ENCODE measurements at places on chromosomes 6 and 20.

- peaks cover 13% of the 10 kb centered on the region for H3K4me1 ChIP-seq
- no peaks in the 10 kb centered on the region for H3K36me3 ChIP-seq
- H3K27me3 ChIP-seq = no peaks in the 10 kb centered on the region
- no peak overlapping the region for H3K27ac ChIP-seq
Observed at GRCh38 chr20:1295276-1295930, 29.3 kb downstream of the SNPH start.

DNA sequence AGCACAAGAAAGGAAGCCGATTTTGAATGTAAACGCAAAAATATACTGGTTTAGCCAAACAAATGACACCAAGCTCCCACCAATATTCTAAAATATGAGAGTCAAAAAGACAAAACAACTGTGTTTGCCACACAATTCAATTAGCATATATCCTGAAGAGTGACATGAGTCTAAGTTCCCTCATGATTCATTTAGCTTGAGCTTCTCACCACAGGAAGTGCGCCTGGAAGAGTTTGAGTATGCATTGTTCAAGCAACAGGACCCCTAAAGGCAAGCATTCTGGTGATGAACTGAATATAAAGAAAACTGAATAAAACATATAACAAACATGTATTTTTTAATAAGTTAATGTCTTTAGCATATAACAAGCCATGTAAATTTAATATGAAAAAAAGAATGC lies 115.2 kb upstream of the RUNX2 start:
- H3K4me1 ChIP-seq = peaks cover 17% of the 10 kb centered on the region
- no peaks in the 10 kb centered on the region for H3K27me3 ChIP-seq
- H3K4me3 ChIP-seq = no peak overlapping the region
- peaks cover 28% of the 10 kb centered on the region for H3K36me3 ChIP-seq

DNA sequence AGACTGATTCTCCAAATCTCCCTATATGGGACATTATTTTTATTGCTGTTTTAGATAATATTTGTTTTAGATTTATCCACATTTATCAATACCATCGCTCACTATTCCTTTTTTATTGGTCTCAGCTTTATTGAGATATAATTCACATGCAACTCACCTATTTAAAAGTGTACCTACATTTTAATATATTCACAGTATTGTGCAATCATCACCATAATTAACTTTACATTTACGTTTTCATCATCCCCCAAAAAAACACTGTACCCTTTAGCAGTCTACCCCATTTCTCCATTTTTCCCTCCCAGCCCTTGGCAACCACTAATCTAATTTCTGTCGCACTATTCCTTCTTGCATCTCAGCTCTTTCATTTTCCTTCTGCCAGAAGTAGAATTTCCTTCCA lies 110.8 kb upstream of the HDAC2 start:
- no peaks in the 10 kb centered on the region for H3K36me3 ChIP-seq
- no peak overlapping the region for H3K4me3 ChIP-seq
- H3K27me3 ChIP-seq = peaks cover 12% of the 10 kb centered on the region
- no peak overlapping the region for H3K27ac ChIP-seq
- no peaks in the 10 kb centered on the region for H3K4me1 ChIP-seq
- no peak for DNase-seq

DNA sequence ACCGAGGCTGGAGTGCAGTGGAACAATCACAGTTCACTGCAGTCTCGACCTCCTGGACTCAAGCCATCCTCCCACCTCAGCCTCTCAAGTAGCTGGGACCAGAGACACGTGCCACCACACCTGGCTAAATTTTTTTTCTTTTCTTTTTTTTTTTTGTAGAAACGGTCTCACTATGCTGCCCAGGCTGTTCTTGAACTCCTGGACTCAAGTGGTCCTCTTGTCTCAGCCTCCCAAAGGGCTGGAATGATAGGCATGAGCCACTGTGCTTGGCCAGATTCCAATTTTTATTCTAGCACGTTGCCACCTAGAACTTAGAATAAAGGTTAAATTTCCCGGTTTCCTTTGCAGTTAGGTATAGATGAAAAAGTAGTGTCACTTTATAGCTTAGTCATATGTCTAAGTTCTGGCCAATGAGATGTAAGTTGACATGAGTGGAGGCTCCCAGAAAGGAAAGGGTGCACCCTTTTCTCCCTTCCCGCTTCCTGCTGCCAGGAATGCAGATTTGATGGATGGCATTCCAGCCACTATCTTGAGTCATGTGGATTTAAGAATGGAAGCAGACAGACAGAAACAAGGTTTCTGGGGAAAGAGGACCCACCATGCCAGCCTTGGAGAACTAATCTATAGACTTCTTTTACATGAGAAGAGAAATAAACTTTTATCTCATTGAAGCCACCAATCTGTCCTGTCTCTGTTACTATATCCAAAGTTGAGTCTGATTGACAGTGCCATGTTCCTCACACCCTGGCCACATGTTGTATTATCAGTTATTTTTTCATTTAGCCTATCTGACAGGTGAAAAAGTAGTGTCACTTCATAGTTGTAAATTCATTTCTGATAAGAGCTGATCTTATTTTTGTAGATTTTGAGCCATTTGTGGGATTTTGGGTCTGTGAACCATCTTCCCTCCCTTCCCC lies 60.6 kb upstream of the NCOA3 start:
- no peaks in the 10 kb centered on the region for H3K4me1 ChIP-seq
- H3K36me3 ChIP-seq = no peaks in the 10 kb centered on the region
- DNase-seq = no peak
- no peak overlapping the region for H3K4me3 ChIP-seq

DNA sequence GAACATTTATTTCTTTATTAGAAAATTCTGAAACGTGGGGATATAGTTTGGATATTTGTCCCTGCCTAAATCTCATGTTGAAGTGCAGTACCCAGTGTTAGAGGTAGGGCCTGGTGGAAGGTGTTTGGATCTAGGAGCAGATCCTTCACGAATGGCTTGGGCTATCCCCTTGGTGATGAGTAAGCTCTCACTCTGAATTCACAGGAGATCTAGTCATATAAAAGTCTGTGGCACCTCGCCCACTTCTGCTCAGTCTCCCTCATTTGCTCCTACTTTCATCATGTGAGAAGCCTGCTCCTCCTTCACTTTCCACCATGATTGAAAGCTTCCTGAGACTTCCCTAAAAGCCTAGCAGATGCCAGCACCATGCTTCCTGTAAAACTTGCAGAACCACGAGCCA lies 96.8 kb upstream of the GJE1 start:
- peaks cover 5% of the 10 kb centered on the region for H3K27me3 ChIP-seq
- no peak overlapping the region for H3K27ac ChIP-seq
- H3K4me3 ChIP-seq = no peak overlapping the region
- no peaks in the 10 kb centered on the region for H3K4me1 ChIP-seq
- no peaks in the 10 kb centered on the region for H3K36me3 ChIP-seq
- peak; percentile 11 for DNase-seq

- H3K27me3 ChIP-seq = no peaks in the 10 kb centered on the region
- H3K4me1 ChIP-seq = peaks cover 7% of the 10 kb centered on the region
Observed at GRCh38 chr6:89406141-89406540, 5.9 kb downstream of the RRAGD start.

GRCh38 chr6:106520711-106521401 lies 108.4 kb downstream of the RTN4IP1 start:
- peaks cover 40% of the 10 kb centered on the region for H3K36me3 ChIP-seq
- peak overlapping the region; percentile 88 for H3K4me3 ChIP-seq
- H3K27me3 ChIP-seq = no peaks in the 10 kb centered on the region

- H3K4me1 ChIP-seq = no peaks in the 10 kb centered on the region
- no peak for DNase-seq
- no peaks in the 10 kb centered on the region for H3K36me3 ChIP-seq
Observed at GRCh38 chr20:16062661-16063581, 510.3 kb downstream of the KIF16B start.

- peaks cover 2% of the 10 kb centered on the region for H3K27me3 ChIP-seq
- no peak overlapping the region for H3K4me3 ChIP-seq
- DNase-seq = no peak
- H3K27ac ChIP-seq = no peak overlapping the region
Observed at GRCh38 chr20:37267667-37268313, 6.2 kb upstream of the GHRH start.

- H3K27me3 ChIP-seq = peaks cover 2% of the 10 kb centered on the region
- DNase-seq = no peak
- no peaks in the 10 kb centered on the region for H3K36me3 ChIP-seq
- no peaks in the 10 kb centered on the region for H3K4me1 ChIP-seq
Observed at GRCh38 chr20:48897305-48898010, 24.1 kb upstream of the ARFGEF2 start.

DNA sequence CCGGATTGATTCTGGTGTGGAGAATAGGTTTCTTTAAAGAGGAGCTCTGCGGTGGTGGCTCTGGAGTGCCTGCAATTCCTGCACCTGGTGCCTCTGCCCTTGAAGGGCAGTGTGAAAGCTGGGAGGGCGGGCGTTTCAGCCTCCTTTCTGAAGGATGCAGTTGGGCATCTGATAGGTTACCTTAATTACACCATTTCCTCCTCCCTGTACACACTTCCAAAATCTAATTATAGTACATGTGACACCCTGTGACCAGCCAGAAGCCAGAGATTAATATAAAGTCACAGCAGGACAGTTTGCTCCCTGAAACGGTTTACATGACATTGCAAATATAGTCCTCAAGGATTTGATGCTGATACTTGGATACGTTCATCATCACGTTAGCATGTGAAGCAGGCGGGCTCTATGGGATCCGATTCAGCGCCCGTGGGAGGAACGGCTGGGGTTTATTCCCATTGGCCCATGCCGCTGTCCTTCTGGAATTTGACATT lies 548.2 kb downstream of the QKI start:
- H3K27ac ChIP-seq = no peak overlapping the region
- no peaks in the 10 kb centered on the region for H3K4me1 ChIP-seq
- no peak overlapping the region for H3K4me3 ChIP-seq
- no peaks in the 10 kb centered on the region for H3K27me3 ChIP-seq

DNA sequence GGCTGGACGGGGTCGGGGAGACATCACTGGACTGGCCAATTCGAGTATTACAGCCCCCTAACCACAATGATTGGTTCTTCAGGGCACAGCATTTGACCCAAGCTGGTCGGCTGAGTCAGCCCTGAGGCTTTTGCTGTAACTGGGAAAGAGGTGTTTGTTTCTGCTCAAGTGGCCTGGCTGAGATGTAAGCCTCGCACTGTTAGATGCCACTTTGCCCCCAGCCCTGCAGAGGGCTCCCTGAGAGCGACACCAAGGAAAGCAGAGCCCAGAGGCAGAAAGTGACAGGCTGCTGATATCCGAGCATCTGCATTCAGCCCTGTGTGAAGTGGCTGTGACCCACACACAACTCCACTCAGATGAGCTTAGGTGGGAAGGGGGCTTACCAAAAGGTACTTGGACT lies 19.4 kb downstream of the ERGIC3 start:
- no peaks in the 10 kb centered on the region for H3K27me3 ChIP-seq
- H3K36me3 ChIP-seq = peaks cover 7% of the 10 kb centered on the region
- peak; percentile 28 for DNase-seq

- peaks cover 11% of the 10 kb centered on the region for H3K27me3 ChIP-seq
- no peak overlapping the region for H3K27ac ChIP-seq
- no peaks in the 10 kb centered on the region for H3K4me1 ChIP-seq
Observed at GRCh38 chr6:17429383-17430061, 36.1 kb downstream of the CAP2 start.

GRCh38 chr6:152598421-152598820 lies 38.7 kb downstream of the SYNE1 start:
- peaks cover 10% of the 10 kb centered on the region for H3K27me3 ChIP-seq
- DNase-seq = no peak
- H3K36me3 ChIP-seq = no peaks in the 10 kb centered on the region
- no peak overlapping the region for H3K4me3 ChIP-seq
- H3K27ac ChIP-seq = no peak overlapping the region

DNA sequence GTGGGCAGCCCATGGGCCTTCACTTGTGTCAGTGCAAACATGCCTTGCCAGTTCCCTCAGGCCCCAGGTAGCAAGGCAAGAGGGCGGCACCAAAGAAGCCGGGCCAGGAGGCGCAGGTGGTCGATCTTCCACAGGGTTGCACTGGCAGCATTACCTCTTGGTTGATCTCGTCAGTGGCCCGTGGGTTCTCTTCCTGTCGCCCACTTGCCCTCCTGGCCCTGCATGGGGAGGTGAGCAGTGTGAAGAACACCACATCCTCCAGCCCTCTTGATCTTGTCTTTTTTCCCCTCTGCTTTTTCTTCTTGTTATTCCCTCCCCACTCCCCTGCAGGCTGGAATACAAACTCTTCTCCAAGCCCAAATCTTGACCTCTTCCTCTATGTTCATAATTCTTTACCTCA lies 3.0 kb upstream of the CST11 start:
- H3K27ac ChIP-seq = no peak overlapping the region
- DNase-seq = no peak
- H3K36me3 ChIP-seq = no peaks in the 10 kb centered on the region
- peaks cover 2% of the 10 kb centered on the region for H3K27me3 ChIP-seq
- no peak overlapping the region for H3K4me3 ChIP-seq
- peaks cover 7% of the 10 kb centered on the region for H3K4me1 ChIP-seq

DNA sequence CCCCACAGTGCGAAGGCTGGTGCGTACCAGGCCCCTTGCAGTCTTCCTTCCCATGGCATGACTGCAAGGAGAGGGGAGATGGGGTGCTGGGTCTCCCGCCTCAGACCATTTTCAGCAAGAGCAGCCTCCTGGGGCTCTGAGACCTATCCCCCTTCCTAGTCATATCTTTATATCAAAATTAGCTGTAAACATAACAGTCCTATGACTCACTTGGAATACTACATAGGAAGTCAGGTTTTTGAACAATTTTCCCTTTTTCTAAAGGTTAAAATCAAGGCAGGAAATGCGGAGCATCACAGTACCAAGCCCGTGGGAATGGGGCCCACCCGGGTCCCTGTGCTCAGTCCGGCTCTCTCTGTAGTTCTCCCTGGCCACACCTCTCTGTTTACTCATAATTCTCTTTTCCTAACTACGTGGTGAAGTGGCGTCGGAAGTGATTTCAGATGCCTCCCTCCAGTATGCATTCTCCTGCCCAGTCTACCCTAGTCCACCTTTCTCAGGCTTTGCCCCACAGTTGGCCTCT lies 109.8 kb upstream of the TMEM170B start:
- no peak overlapping the region for H3K4me3 ChIP-seq
- H3K4me1 ChIP-seq = peaks cover 37% of the 10 kb centered on the region
- no peaks in the 10 kb centered on the region for H3K36me3 ChIP-seq
- DNase-seq = no peak
- H3K27me3 ChIP-seq = no peaks in the 10 kb centered on the region

DNA sequence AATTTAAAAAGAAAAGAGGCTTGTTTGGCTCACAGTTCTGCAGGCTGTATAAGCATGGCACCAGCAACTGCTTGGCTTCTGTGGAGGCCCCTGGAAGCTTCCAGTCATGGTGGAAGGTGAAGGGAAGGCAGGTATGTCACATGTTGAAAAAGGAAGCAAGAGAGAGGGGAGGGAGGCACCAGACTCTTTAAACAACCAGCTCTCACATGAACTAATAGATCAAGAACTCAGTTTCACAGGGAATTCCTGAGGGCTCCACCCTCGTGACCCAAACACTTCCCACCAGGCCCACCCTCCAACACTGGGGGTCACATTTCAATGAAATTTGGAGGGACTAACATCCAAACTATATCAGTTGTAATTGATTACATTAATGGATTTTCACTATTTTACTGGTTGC lies 127.9 kb upstream of the MLIP start:
- no peak for DNase-seq
- no peaks in the 10 kb centered on the region for H3K4me1 ChIP-seq
- H3K27me3 ChIP-seq = peaks cover 8% of the 10 kb centered on the region

DNA sequence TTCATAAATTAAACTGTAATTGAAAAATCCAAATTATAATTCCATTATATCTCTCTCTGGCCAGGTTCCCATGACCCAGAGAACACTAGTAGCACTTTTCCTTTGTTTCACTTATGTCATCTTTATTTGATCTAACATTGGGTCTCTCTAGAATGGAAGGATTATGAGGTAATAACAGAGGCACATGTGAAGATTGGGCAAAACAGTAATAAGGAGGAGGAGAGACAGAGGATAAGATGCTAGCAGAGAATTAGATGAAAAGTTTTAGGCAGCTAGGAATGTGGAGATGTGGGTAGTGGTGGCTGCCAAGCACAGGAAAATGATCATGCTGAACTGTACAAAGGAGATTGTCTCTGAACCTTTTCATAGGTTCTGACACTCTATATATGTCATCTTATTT lies 3.3 kb downstream of the TAB2 start:
- peak overlapping the region; percentile 88 for H3K4me3 ChIP-seq
- H3K36me3 ChIP-seq = peaks cover 31% of the 10 kb centered on the region
- H3K27ac ChIP-seq = peak overlapping the region; percentile 96
- DNase-seq = no peak
- no peaks in the 10 kb centered on the region for H3K27me3 ChIP-seq
